T-cell (primary cell): ENCODE measurements at places on chromosomes 5 and 9.

DNA sequence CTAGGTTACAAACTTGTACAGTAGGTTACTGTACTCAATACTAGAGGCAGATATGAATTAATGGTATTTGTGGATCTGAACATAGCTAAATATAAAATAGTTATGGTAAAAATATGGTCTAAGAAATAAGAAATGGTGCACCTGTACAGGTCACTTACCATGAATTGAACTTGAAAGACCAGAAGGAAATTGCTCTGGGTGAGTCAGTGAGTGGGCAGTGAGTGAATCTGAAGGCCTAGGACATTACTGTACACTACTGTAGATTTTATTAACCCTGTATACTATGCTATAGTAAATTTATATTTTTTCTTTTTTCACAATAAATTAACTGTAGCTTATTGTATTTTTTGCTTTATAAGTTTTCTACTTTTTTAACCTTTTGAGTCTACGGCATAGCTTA lies 1020.4 kb downstream of the CDH18 start:
- H3K4me3 ChIP-seq = no peak overlapping the region
- no peaks in the 10 kb centered on the region for H3K4me1 ChIP-seq
- no peaks in the 10 kb centered on the region for H3K36me3 ChIP-seq
- no peaks in the 10 kb centered on the region for H3K27me3 ChIP-seq
- H3K27ac ChIP-seq = no peak overlapping the region

GRCh38 chr5:19370655-19371386 lies 617.2 kb downstream of the CDH18 start:
- DNase-seq = no peak
- H3K4me3 ChIP-seq = no peak overlapping the region
- no peaks in the 10 kb centered on the region for H3K4me1 ChIP-seq
- no peak overlapping the region for H3K27ac ChIP-seq
- H3K36me3 ChIP-seq = no peaks in the 10 kb centered on the region

GRCh38 chr5:38468202-38468673 lies 88.2 kb downstream of the LIFR start:
- no peak for DNase-seq
- H3K4me1 ChIP-seq = no peaks in the 10 kb centered on the region
- peaks cover 66% of the 10 kb centered on the region for H3K27me3 ChIP-seq
- no peak overlapping the region for H3K27ac ChIP-seq
- H3K36me3 ChIP-seq = no peaks in the 10 kb centered on the region

GRCh38 chr5:168978015-168978414 lies 322.9 kb downstream of the SLIT3 start:
- no peaks in the 10 kb centered on the region for H3K36me3 ChIP-seq
- peaks cover 10% of the 10 kb centered on the region for H3K27me3 ChIP-seq
- H3K4me1 ChIP-seq = no peaks in the 10 kb centered on the region
- no peak for DNase-seq

DNA sequence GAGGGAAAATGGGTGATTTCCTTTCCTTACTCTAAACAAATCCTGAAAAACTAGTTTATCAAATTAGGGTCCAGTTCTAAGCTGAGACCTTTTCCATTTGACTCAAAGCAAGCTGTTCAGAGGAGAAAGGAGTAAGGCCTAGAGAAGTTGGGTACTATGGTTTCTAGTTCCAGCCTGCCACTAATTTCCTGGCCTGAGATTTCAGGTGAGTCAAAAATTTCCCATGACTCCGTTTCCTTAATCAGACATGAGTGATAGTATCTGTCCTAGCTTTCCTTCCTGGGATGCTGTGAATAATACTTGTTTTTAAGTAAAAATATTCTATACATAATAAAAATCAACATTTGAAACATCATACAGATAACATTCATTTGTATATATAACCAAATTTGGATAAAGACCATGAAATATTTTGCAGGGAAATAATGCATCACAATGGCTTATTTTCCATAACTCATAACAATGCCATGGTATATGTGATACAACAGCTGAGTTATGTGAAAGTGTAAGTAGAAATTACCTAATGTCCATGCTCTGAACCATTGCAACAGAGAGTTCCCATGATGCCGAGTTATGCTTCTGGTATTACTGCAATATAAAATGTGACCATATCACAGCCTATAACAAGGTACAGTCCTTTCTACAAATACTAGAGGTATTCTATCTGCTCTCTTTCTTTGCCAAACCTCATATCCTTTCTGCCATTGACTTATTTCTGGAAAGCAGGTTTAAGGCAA lies 142.7 kb downstream of the MLLT3 start:
- no peaks in the 10 kb centered on the region for H3K36me3 ChIP-seq
- H3K4me3 ChIP-seq = no peak overlapping the region
- H3K4me1 ChIP-seq = no peaks in the 10 kb centered on the region
- DNase-seq = no peak
